ENCODE measurements at places on chromosomes 5 and 9.

DNA sequence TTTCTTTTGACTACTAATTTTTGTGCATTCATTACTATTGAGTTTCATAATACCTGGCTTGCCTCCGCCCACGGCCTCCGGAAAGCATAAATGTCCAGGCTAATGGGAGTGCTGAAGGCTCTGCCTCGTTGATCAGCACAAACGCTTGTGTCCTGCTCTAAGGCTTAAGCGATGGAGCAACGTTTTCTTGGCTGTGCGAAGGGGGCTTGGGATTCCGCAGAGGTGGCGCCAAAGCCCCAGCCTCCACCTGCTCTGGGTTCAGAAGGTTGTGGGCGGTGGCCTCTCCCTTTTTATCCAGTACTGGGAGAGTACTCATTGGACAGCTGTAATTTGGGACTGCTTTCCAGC lies 19.7 kb downstream of the ANXA2R start:
- peak; percentile 72 for DNase-seq

- no peak for DNase-seq
Measured at GRCh38 chr9:114185570-114186490, 30.5 kb downstream of the COL27A1 start.

DNA sequence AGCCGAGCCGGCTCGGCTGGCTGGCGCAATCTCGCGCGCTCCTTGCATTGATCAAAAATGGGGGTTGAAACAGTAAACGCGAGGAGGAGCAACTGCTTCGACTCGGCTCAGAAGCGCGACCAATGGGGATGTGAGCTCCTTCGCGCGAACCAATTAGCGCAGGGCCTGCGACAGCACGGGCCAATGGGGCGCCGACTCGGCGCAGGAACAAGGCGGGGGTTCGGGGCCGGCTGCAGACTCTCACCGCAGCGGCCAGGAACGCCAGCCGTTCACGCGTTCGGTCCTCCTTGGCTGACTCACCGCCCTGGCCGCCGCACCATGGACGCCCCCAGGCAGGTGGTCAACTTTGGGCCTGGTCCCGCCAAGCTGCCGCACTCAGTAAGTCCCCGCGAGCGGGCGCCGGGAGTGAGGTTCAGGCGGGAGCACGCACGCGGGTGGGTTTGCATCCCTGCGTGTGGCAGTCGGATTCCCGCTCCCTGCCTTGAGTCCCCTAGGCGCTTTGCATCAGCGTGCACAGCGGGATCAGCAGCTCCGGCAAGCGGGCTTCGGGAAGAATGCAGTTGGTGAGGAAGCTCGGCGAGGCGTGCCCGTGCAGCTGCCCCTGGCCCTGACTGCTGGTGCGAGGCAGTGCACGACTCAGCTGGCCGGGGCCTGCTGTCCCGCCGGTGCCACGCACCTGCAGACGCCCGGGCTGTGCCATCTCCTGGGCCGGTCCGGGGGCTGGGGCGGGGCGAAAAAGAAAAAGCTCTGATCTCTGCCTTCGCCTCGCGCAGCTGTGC lies at the start of gene PSAT1:
Gene PSAT1, plus strand, starts transcription at position 233 of the 779 bp plus-strand sequence. Its CDS starts 86 bp downstream, at position 319.
- peak; percentile 88 for DNase-seq

DNA sequence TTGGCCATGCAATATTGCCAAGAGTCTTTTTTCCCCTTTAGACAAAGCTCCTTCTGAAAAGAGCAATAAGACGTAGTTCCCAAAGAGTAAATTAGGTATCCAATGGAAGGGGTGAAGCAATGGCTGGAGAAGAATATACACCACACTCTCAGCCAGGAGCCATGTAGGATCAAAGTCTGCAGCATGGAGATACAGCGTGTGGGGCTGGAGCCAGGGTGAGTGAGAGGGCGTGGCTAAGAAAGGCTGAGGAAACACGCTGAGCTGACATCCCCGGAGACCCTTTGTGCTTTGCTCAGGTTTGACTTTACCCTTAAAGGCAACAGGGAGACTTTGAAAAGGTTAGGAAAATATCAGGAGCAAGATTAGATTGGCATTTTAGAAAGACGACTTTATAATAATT lies 87.1 kb upstream of the ELL2 start:
- no peak for DNase-seq

- no peak for DNase-seq
Measured at GRCh38 chr9:86753836-86754235, 193.5 kb downstream of the GAS1 start.

DNA sequence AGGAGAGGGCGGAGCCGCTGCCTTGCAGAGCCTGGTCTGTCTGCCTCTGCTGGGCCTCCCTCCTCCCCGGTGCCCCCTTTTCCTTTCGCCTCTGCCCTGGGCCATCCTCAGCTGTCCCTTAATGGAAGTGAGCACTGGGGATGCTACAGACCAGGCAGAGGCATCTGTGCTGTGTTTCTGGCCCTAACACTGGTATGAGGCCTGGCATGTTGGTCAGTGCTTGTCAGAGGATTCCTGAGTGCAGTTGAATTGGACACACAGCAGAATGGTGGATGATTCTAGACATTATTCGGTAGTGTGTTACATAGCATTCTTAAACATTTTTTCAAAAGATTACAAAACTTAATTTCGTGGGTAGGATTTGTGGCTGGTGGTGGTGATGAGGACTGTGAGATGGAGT lies 88.6 kb downstream of the EHMT1 start:
- no peak for DNase-seq

GRCh38 chr9:121556580-121556979 lies 56.9 kb upstream of the GGTA1 start:
- peak; percentile 66 for DNase-seq

DNA sequence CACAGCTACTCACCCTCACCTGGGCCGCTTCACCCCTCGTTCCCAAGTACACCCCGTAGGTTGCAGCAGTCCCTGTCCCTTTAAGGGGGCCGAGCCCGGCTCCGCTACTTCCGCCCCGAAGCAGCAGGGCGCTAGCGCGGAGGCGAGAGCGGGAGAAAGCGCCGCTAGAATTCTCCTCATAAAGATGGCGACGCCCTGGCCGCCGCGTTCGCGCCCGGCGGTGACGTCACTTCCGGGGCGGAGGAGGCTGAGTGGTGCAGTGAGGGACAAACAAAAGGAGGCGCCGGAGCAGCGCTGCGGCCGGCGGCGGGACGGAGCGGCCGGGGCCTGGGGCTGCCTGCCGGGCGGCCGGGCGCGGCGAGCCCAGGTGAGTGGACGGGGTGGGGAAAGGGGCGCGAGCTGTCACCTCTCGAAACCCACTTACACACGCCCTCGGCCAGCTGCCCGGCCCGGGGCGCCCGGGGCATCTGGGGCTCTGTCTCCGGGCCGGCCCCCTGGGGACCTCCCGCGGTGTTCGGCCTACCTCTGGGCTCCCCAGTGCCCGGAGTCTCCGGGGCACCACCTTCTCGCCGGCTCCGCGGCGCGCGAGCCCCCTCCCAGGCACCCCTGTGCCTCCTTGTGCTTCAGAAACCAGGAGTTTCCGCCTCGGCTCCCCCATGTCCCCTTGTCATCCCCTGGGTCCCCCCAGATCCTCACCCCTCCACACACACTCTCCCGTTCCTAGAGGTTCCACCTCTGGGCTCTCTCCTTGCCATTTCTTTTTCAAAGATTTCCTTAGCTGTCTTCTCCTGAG lies at the start of the genes KYAT1 and LRRC8A:
Gene KYAT1, minus strand, starts transcription at position 67 of the 793 bp plus-strand sequence. CDS start 36,545 bp downstream, outside the sequence.
Gene LRRC8A, plus strand, starts transcription at position 250 of the 793 bp plus-strand sequence. CDS start 25,032 bp downstream, outside the sequence.
- DNase-seq, result peak; percentile 100

DNA sequence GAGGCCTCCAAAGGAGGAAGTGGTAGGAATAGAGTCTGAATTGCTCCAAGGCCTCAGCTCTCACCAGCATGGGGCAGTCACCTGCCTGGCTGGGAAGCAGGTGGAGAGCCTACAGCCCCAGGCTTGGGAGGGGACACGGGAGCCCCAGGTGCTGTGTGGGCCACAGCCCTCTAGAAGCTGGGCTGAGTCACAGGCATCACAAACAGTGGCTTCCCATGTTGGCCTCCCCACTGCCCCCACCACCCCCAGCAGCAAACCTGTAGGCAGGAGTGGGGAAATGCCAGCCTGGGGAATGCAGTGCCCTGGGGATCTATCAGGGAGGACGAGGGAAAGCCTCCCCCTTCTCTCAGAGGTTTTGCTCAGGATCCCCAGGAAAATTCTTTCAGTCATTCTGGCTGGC lies 309.6 kb downstream of the SLIT3 start:
- DNase-seq, result no peak

DNA sequence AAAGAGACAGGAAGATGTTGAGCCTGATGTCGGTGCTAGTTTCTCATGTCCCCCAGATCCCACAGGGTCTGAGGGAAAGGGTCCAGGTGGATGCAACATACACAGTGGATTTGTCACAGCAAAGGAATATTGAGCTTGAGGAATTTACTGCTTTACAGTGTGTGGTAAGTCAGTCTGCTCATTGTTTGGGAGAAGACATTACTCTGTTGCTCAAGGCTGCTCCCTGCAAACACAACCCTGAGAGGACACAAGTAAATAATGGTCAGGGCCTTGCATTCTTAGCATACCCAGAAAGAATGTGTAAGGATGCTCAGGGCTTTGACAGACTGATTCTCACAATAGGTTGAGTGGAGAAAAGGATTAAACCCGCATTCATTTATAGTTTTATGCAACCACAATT lies 7.3 kb upstream of the MAN2A1 start:
- no peak for DNase-seq

DNA sequence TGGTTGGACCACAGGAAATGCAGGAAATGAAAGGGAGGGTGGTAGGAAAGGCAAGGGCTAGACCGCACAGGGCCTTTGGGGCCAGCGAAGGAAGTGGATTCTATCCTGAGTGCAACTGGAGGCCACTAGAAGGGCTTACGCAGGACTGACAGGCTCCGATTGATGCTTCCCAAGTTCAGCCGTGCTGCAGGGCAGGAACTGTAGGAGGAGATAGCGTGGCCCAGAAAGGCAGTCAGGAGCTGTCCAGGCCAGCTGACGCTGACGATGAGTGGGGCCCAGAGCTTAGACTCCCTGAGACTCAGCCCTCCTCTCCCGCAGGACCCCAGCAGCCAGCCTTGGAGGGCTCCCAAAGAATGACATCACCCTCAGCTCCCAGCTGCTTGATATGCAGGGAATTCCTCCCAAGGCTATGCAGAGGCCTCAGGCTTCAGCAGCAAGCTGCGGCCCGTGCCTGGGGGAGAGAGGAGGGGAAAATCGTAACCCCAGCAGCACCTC lies 48.8 kb downstream of the KCNIP1 start:
- DNase-seq, result no peak

DNA sequence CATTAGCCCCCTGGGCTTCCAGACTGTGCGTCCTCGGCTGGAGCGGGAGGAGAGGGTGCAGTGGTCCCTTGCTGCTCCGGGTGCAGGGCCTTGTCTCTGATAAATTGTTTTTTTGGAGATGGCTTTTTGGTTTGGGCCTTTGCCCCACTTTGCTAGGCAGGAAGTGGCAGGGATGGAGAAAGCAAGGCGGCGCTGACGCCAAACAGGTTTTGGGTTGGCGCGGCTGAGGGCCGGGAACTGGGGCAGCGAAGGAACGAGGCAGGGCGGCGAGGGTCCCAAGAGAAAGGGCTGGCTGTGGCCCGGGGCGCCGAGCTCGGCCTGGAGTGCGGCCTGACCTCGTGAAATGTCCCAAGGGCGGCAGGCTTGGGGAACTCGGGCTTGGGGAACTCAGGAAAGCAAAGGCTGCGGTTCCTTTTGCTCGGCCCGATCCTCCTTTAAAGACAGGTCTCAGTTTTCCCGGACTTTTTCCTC lies 4.1 kb downstream of the LHX2 start:
- no peak for DNase-seq

- peak; percentile 33 for DNase-seq
Measured at GRCh38 chr5:73280821-73281746, 108.1 kb downstream of the TMEM174 start.

- DNase-seq, result no peak
Measured at GRCh38 chr5:161150441-161150988, 298.5 kb upstream of the ATP10B start.

GRCh38 chr5:159933531-159934485 lies 17.5 kb downstream of the ADRA1B start:
- DNase-seq, result no peak

DNA sequence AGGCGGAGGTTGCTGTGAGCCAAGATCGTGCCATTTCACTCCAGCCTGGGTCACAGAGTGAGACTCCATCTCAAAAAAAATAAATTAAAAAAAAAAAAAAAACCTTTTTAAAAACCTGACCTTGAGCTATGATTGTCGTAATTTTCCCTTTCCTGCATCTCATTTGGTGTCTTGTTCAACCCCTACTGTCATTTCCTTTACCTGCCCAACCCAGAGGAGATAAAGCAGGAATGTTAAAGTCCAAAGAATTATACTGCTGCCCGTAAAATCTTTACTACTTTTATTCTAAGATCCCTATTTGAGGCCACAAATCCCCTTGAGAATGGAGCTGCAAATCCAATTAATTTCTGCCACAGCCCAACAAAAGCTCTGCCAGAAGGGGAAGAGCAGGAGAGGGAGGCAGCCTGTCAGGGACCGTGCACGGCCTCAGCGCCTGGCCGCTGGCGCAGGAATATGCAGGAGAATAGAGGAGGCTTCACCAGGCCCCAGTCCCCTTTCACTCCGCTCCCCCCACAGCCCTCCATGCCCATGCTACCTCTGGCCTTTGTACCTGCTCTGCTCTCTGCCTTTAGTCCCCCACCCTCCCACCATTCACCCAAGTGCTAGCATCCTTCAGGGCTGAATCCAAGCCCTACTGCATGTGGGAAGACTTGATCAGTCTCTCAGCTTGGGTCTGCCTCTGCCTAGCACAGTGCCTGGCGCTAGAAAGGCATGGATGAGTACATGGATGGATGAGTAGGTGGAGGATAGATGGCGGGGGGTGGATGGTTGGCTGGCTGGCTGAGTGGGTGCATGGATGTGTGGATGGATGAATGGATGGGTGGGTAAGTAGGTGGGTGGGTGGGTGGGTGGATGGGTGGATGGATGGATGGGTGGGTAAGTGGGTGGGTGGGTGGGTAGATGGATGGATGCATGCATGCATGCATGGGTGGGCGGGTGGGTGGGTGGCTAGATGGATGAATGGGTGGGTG lies 99.8 kb upstream of the SARDH start:
- DNase-seq, result no peak

- no peak for DNase-seq
Measured at GRCh38 chr5:149782018-149782894, 52.1 kb downstream of the PPARGC1B start.

DNA sequence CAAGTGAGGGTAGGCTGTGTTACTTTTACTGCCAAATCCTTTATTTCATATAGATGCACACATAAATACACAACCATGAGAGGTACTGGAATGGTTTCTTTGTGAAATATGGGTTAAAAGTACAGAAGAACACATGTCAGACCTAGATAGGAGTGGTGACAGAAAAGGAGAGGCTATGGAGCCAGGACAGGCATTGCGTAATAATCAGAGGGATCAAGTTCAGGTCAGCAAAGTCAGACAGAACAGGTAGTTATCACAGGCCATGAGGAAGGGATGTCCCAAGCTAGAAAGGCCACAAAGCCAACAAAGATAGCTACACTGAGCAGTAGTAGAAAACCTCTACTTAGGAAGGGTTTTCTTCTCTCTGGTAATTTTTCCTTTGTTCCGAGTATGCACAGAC lies 272.6 kb downstream of the KCNN2 start:
- no peak for DNase-seq

GRCh38 chr5:329768-330167 lies 8.3 kb downstream of the AHRR start:
- DNase-seq, result no peak

- no peak for DNase-seq
Measured at GRCh38 chr9:129594632-129595031, 26.3 kb downstream of the C9orf50 start.
